ENCODE measurements at places on chromosomes 11 and 22.

DNA sequence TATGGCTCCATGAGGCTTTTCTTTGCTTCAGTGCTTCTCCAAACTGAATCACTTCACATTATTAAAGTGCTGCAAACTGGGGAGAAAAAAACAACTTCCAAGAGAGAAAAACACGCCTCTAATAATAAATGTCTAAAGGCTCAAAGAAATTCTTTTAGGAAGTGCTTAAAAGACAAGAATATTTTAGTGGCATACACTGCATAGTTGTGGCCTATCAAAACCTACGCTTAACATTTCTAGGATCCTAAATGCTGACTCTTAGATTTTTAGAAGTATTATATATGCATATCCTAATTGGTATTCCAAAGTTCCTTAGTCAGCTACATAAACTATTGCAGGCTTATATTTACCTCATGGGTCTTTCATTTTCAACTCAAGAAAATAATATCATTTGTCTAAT, 879.0 kb upstream of the CCDC90B start:
- DNase-seq, result no peak

- DNase-seq, result no peak
These were observed 25.8 kb downstream of the RBFOX2 start for GRCh38 chr22:36002718-36003260.

DNA sequence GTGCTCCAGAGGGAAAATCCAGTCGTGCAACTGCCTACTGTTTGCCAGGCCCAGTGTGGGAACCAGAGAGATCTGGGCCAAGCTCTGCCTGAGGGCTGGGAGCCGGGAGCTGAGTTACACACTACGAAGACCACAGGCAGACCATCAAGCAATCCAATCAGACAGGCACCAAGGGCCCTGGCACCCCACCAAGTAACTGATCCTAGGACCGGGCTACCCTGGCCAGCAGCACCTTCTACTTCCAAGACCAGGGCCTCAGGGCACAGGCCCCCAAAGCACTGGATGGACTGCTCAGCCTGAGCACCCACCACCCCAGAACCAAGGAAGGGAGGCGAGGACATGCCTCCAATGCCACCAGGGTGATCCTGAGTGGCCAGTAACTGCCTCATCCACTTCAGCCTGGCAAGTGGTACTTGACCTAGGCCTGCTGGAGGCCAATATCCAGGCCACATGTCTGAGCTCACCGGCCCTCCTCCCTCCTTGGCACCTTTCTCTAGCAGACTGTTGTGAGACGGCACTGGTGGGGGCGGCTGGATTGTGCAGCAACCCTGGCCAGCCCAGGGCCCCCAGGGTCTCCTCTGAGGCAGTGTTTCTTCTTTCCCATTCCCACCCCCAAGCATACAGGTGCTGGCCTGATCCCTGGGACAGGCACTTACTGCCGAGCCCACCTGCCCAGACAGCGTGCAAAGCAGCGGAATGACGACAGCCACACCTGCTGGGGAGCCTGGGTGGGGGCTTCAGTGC, 20.7 kb upstream of the ARFGAP3 start:
- no peak for DNase-seq

- no peak for DNase-seq
These were observed 68.9 kb upstream of the KCNQ1OT1 start for GRCh38 chr11:2768471-2769408.

DNA sequence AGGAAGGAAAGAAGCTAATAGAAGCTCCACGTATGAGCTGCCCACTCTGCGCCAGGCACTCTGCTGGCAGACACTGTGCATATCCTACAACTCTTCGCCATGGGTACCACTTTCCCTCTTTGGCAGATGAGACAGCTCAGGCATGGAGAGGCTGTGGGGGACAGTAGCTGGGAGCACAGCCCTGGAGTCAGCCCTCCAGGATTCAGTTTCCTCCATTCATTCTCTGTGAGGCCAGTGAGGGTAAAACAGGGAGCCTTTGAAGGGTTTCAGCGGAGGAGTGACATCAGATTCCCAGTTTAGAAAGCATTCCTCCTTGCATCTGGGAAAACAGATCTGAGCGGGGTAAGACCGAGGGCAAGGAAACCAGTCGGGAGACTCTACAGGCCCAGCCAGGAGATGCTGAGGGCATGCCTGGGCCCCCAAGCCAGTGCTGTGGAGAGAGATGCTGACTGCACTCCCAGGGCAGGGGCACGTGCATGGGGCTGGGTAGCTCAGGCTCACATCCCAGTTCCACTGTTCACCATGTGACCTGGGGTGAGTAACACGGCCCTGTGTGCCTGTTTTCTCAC, 58.3 kb upstream of the EMID1 start:
- no peak for DNase-seq

GRCh38 chr11:64585150-64585549, 5.9 kb upstream of the SLC22A12 start:
- DNase-seq, result no peak

- DNase-seq, result no peak
These were observed 34.6 kb upstream of the CRTAM start for GRCh38 chr11:122803716-122804115.

- no peak for DNase-seq
These were observed 113.7 kb downstream of the PTPRJ start for GRCh38 chr11:48093795-48094642.

- no peak for DNase-seq
These were observed 250.2 kb downstream of the SWAP70 start for GRCh38 chr11:9914064-9914463.

GRCh38 chr22:25019427-25020184, 67.1 kb downstream of the KIAA1671 start:
- no peak for DNase-seq

- DNase-seq, result no peak
These were observed 12.0 kb downstream of the FGF3 start for GRCh38 chr11:69807106-69807815.

DNA sequence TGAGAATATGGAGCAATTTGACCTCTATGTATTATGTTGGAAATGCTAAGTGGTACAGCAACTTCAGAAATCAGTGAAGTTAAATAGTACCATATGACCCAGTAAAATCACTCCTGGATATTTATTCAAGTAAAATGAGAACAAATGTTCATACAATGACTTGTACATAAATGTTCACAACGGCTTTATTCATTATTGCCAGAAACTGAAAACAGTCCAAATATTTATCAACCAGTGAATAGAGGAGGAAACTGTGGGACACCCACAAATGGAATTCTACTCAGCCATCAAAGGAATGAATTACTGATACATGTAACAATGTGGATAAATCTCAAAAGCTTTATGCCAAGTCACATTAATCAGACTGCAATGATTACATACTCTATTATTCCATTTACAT, 416.3 kb downstream of the AASDHPPT start:
- DNase-seq, result no peak

GRCh38 chr22:49588739-49589138, 238.9 kb downstream of the BRD1 start:
- no peak for DNase-seq

DNA sequence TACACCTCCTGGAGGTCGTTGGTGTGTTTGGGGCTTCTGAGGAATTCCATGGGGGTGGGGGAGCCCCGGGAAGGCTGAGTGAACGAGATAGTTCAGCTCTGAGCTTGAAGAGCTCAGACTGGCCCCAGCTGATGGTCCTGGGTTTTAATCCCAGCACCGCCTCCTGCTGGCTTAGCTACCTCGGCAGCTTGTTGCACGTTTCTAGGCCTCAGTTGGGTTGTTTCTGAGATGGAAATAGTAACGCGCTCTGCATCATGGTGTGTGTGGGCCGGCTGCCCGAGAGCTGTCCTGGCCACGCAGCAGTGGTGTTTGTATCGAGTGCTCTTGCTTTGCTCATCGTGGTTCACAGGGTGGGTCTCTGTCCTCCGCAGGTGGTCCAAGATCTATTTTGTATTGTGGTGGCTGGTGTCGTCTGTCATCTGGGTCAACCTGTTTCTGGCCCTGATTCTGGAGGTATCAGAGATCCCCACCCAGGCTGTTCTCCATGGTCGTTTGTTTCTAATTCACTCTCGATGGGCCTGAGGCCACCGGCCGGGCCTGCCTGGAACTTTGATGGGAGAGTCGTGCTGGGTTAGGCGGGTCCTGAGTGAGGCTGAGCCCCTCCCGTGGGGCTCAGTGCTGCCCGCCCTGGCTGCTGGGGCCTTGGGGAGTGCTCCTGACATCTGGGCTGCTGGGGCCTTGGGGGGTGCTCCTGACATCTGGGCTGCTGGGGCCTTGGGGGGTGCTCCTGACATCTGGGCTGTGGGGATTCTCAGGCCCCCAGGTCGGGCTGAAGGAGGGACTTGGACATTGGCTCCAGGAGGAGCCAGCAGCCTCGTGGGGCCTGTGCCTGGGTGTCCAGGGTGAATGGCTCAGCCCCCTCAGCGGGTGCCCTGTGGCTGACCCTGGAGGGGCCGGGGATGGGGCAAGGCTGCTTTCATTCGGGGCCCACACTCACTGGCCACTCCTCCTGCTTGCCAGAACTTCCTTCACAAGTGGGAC, 37.7 kb downstream of the TPCN2 start:
- no peak for DNase-seq

GRCh38 chr11:68978626-68978930, 2.2 kb downstream of the MRGPRD start:
- no peak for DNase-seq

DNA sequence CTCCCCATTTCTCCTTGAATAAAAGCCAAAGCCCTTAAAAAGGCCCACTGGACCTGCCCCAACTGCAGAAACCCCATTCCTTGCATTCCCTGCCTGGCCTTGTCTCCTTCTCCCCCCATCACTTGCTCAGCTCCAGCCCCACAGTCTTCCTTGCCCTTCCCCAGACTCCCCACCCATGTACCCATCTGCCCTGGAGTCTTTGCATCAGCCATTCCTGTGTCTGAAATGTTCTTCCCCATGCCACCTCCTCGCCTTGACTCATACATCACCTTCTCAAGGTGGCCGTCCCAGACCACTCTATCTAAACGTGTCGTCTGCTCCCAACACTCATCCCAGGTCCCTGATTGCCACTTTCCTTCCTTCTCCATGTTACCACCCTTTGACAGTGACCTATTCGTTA, 77.4 kb upstream of the SHANK2 start:
- DNase-seq, result no peak

- DNase-seq, result no peak
These were observed 106.0 kb downstream of the EFCAB6 start for GRCh38 chr22:43706151-43706550.

DNA sequence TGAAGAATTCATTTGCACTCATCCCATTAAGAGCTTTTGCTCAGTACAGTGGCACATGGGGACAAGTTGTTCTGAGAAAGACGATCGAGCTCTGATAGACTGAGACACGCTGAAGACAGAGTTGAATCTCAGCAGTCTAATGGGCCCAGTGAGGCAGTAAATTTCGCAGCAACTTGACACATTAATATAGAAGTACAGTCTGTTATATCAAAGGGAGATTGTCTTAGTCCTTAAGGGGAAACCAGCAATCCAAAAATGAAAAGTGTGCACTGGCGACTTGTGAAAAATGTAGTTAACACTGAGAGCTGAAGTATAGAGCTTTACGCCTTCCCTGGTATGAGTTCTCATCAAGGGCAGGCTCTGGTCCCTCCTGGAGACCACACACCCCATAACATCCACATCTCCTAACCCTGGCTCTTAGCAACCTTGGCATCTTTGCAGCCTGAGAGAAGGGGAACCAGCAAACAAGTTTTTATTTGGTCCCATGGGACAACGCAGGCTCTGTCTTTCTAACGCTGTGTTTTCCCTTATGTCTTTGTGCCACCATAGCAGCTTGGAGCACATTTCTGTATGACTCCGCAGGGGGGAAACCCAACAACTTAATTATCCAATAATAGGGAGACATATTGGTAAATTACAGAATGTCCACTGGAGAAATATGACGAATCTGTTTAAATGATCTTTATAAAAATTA, 952.5 kb downstream of the OPCML start:
- no peak for DNase-seq

DNA sequence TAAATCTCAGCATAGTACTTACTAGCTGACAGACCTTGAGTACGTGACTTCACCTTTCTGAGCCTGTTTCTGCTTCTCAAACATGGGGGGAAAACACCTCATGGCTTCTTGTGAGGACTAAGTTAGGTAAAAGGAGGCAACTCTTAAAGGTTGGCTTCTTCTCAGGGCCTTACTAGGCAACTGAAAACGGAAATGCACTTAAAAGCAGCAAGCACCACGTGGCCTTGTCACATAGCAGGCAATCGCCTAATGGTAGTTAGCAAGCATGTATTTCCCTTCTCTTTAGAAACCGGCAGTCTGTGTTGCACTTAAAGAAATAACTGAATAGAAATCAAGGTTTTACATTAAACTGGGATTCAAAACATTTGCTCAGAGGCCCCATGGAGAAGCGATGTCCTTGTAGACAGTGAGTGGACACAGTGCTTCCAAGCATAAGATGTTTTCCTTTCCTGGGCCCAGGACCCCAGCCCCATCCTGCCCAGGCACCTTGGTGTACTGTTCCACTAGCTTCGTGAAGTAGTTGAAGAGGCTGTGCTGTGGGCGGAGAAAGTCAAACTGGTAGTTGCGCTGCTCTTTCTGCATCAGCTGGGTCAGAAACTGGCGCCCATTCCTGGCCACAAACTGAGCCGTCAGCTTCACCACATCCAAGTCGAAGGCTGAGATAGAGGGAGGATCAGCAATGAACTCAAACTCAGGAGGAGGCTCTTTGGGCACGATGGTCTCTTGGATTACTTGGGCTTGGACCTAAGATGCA, 12.1 kb downstream of the SF3A1 start:
- no peak for DNase-seq

DNA sequence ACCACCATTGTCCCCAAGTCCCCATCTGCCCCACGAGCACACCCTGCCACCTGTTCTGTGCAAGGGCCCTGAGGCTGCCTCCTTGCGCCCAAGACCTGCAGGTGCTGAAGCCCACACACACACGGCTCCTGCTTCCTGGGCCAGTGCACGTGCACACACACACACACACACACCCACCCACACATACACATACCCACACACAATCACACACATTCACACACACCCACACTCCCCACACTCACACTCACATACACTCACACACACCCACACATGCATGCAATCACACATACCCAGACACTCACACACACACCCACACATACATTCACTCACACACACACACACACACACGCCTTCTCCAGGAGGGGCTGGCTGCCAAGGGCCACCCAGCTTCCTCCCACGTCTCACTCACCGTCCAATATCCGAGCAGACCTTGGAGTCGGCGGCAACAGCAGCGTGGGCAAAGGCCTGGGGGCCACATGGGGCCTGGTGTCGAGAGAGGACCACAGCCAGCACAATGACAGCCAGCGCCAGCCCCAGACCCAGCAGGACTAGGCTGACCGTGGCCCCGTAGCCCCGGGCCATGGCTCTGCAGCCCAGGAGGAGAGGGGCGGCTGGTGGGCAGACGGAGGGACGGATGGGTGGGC, 616 bp downstream of the GGT5 start:
- no peak for DNase-seq

GRCh38 chr11:104830080-104830479, 68.2 kb downstream of the CASP12 start:
- no peak for DNase-seq

DNA sequence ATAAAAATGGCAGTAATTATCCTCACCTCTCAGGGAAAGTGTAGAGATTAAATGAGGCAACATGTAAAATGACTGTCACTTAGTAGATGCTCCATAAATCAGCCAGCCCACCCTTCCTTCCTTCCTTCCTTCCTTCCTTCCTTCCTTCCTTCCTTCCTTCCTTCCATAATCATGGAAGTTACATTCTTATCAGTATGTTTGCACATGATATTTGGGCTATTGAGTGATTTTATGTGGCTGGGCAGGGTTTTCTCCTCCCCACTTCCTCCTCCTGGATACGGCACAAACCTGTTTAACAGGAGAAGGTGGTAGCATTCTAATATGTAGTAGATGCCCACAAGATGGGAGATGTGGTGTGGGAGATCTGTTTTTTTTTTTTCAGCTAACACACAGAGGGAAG, 11.9 kb downstream of the LYVE1 start:
- no peak for DNase-seq
